ENCODE measurements at places on chromosomes 3 and 15.

DNA sequence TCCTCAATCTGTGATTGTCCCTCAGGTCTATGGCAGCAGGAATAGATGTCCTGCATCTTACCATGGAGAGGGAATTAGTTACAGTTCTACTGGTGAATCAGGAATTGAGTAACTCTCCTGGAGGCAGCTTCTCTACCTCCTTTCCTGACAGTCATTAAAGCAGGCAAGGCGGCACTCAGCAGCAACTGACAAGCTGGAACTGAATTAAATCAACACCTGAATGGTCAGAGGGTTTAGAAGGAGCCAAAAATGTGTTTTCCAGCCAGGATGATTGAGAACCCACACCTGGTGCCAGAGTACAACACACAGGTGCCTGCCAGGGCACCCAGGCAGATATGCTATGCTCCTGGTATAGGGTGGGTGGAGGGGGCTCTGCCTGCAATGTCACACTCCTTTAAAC, 43.1 kb upstream of the TIPARP start:
- DNase-seq: no peak

- DNase-seq: no peak
Observed at GRCh38 chr3:183546625-183547024, 8.9 kb downstream of the KLHL6 start.

DNA sequence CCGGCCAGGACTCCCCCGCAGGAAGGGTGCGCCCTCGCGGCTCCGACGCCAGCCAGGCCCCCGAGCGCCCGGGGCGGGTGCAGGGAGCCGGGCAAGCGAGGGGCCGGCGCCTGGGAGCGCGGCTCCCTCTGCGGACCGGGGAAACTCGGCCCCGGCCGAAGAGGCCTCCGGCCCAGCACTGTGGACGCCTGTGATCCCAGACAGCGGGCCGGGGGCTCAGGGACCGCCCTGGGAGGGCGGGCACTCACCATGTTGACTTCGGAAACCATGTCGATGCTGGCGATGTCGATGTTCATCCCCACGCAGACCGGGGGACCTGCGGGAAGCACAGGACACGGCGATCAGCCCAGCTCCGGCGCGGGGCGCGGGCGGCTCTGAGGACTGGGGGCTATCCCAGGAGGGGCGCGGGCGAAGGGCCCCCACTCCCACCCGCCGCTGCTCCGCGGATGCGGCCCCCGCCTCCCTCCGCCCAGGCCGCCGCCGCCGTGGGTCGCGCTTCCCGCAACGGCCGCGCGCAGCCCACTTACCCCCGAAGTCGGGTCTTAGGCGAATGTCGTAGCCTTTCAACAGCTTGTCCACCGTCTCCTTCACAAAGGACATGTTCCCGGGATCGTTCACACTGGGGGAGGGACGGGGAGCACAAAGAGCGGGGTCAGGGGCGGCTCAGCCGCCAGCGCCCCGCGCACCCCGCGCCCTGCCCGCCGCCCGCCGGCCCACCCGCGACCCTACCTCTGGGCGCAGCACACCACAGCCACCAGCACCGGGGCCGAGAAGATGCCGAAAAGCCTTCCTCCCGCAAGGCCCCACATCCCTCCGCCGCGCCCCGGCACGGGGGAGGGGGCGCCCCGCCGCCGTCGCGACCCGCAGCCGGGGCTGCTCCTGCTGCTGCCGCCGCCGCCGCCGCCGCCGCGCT, at the start of gene GABRB3:
Gene GABRB3 (minus strand): TSS at position 913 of the 913 bp plus-strand sequence.
- DNase-seq: no peak

DNA sequence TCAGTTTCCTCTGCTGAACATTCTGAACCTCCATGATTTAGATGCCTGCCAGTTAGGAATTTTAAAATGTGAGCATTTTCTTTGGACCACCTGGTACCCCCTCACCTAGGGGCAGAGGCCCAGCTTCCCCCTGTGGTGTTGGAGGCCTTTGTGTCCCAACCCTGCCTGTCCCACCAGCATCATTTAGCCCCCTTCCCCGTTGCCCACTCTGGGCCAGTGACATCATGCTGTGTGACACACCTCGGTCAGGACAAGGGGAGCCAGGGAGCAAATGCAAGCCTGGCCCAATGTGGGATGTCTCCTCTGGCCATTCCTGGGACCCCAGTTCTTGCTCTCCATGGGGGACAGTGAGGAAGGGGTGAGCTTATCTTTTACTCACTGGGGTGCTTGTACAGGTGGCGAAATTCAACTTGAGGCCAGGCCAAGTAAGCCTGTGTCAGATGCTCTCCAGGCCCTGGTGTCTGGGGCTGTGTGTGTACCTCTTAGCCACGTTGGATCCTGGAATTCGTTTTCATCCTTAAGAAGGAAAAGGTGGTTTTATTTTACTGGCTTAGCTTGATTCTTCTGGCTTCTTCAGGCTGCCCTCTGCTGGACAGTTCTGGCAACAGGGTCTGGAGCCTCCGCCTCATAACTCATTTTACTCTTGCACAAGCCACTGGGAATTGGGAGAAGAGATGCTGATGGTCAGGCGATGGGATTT, 49.7 kb upstream of the MYZAP start:
- no peak for DNase-seq

GRCh38 chr3:187101184-187102072, 37.9 kb downstream of the RPL39L start:
- DNase-seq: peak; percentile 78

DNA sequence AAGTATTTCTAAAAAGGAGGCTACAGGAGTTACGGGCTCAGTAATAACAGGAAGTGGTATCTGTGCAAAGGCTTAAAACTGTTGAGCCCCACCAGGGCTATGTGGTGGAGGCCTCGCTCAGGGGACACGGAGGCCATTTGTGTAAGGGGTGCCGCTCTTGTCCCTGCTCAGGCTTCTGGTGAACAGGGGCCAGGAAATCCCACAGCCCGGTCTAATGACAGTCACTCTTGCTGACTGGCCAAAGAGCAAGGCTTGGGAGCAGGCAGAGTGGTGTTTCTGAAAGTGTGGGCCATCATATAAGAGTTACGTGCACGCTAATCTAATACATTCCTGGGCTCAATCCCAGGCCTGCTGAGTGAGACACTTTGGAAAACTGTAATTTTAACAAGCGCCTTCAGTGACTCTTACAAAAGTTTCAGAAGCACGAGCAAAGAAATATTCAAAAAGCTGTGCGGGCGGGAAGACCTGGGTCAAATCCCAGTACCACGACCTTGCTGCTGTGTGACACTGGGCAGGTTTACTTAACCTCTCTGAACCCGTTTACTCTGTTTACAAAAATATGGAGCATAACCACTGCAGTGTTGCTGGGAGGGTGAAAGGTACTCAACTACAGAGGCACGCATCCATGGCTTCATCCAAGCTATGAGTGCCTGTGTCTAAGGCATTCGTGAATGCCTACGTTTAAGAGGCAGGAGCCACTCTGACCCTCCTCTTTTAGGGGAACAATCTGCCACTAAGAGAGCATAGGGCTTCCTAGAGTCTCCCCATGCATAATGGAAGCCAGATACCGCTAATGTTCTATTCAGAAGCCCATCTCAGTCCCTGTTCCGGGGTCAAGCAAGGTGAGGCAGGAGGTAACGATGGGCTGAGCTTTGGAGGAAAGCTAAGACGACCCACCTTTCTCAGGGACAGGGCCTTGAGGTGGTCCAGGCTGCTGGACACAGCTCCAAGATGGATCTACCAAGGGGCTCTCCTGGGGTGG, 2.0 kb downstream of the ATP10A start:
- no peak for DNase-seq

- no peak for DNase-seq
Observed at GRCh38 chr15:69783211-69783610, 314.5 kb downstream of the TLE3 start.

- DNase-seq: no peak
Observed at GRCh38 chr15:96326328-96327154, 4.0 kb upstream of the NR2F2 start.

- DNase-seq: no peak
Observed at GRCh38 chr15:81309647-81310450, 14.1 kb downstream of the STARD5 start.

DNA sequence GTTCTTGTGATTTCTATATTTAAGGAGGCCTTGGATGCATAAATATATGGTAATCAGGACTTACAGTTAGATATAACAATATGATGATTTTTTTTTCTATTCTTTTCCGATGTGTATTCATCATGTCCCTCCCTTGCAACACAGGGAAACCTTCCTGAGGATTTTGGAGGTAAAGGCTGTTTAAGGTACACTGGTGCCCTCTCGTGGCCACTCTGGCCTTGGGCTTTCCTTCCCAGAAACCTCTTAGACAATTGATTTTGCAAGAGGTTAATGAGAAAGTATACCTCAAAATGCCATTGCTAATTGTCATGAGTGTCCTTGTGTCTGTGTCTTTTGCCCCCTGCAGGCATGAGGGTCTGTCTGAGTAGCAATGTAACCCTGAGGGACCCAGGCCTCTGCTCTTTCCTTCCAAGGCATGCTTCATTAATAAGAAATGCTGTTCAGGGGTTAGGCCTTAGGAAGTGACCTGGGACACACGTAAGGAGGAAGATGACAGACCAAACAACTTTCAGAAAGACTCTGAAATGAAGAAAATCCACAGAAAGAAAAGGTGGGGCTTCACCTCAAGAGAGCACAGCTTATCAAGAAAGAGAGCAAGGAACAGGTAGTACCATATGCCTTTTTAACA, 70.3 kb upstream of the PPP2R3A start:
- DNase-seq: peak; percentile 77

- DNase-seq: no peak
Observed at GRCh38 chr15:44918136-44918535, 38.4 kb upstream of the TERB2 start.

DNA sequence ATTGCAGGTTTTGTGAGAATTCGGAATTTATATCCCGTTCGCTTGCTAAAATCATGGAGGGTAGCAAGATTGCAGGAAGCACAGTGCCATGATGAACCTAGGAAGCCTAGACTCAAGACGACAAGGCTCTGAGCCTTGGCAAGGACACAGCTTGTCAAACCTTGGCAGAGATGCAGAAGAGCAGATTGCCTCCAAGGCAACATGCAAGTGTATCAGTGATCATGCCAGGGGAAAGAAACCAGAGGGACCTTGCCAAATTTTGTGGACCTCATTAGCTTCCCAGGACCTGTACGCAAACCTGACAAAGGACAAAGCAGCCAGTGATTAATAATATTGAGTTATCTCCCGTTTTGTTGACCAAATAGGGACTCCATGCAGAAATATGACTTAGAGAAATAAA, 159.7 kb downstream of the GOLIM4 start:
- no peak for DNase-seq

GRCh38 chr3:11465744-11466616, 177.7 kb downstream of the VGLL4 start:
- no peak for DNase-seq

DNA sequence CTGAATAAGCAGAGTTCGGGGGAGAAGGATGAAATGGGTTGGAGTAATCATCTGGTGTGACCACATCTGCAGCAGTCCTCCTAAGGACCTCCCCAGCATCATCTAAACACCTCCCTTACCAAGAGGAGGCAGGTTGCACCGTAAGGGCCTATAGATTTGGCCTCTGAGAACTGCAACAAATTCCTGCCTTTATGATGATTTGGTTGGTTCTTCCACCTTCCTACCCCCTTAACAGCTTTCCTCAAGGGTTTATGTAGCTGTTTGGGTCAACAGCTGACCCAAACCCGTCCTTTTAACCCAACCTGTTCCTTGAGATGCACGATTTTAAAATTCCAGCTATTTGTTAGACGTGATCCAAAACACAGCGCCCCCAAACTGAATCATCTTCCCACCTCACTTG, 58.2 kb downstream of the AAGAB start:
- DNase-seq: no peak

DNA sequence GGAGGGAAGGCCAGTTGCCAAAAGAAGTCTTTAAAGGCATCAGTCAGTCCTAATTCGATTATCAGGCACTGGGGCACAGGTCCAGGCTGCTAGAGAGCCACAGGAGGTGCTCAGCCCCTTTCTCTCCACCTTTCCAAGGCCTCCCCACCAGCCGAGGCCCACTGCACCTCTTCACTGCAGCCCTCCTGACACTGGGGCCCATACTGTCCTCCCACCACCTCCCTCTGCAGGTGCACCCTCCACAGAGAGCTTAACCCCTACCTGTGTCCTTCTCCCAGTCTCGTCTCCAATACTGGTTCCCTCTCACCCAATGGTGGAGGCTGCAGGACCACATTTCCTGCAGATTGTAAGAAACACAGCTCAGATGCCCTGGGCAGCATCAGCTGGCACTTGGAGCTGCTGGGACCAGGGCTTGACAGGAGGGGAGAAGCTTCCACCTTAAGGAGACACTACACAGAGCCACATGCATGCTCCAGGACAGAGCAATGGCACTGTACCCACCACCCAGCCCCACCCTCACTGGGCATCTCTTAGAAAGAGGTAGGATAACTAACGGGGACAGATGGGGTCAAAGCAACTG, 81.6 kb upstream of the PRR20G start:
- peak; percentile 53 for DNase-seq

DNA sequence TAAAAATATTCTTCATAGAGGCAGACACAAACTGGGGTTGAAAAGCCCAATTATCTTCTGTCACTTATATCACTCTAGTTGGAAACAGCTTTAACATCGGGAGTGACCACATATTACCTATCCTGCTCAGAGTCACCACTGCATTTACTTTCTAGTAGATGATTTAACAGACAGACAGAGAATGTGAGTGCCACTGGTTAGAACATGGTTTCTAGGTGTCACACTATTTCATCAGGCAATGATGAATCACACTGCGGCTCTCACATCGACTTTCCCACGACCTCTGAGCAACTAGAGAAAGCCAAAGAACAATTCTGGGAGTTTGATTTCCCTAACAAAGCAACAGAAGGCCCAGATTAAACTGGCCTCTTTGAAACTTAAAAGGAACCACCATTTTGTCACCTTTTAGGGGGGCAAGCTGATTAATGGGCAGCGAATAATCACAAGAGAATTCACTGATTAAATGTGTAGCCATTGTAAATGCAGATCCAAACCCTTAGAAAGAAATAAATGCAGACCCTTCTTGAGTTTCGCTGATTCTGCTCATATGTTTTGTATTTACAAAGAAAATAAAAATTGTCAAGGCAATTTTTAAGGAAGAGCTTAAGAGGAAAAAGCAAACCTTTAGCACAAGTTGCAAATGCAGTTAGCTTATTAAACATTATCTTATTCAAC, 112.6 kb upstream of the KBTBD8 start:
- DNase-seq: no peak

GRCh38 chr3:148036331-148036876, 627.2 kb downstream of the ZIC1 start:
- no peak for DNase-seq

DNA sequence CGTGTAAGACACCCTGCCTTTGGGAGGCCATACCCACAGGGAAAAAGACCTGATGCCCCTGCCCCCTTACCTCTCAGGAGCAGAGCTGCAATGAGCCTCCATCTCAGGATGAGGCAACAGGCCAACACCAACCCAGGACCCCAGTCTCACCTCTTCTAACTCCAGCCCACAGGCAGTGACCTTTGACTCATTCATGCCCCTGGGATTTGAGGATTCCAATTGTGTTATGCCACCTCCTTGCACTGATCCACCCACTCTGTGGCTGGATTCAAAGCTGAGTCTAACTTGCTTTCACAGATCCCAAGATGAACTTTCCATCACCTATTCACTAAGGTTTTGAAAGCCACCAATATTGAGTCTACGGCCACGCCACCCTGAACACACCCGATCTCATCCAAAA, 64.7 kb downstream of the MINAR1 start:
- no peak for DNase-seq

- no peak for DNase-seq
Observed at GRCh38 chr3:116276675-116277074, 168.6 kb downstream of the LSAMP start.

GRCh38 chr3:32240159-32240545, 1.7 kb downstream of the CMTM8 start:
- DNase-seq: no peak

- DNase-seq: no peak
Observed at GRCh38 chr3:129616713-129617112, 10.2 kb upstream of the PLXND1 start.

All from spleen (tissue), 13 donors.